ENCODE measurements at places on chromosomes 2 and 18.

DNA sequence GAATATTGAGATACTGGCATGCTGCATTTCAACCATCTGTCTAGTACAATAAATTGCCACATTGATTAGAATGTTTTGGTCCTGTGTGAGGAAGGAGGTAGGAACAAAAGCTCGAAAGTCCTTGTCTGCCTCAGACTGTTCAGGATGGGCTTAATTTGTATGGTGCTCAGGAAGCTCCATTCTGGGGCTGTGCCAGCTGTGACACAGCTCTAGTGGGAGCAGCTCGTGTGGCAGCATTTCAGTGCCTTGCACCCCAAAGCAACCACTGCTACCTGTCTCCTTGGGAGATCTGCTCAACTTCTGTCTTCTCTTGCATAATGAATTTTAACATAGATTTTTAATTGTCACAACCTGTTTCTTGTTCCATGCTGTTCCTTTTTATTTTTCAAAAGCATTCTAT is 144.4 kb upstream of the THUMPD2 start:
- DNase-seq: no peak

GRCh38 chr2:231343006-231343710 is 52.4 kb upstream of the B3GNT7 start:
- no peak for DNase-seq

DNA sequence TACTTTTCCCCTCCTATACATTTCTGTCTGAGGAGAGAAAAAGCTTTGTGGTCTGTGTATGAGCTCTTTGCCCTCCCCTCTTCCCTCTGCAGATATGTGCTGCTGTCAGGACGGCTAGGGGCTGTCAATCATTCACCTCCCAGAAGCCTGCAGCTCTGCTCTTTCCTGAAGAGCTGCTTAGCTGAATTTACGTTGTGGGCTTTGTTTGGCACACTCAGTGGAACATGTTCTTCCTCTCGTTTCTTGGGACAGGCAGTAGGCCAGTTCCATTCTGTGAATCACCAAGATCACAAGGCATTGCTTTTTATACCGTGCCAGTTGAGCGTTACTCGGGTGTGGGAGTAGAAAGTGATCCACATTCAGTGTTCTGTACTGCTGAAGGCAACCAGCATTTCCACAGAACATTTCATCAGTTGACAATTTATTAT is 136.7 kb downstream of the LAMA3 start:
- DNase-seq: no peak

DNA sequence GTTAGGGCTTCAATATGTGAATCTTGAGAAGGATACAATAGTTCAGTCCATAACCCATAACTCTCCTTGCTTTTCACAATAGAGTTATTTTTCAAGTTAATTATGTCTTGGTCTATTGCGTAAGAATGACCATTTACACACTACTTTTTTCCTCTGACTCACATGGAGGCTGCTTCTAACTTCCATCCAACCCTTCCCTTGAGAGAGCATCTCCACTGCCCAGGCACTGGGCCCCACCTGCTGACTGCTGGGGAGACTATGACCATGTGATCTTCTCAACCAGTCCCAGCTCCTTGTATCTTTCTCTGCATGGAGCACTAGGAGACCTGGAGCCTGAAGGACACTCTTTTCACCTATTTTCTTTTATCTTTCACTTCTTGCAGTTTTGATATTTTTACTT is 251.5 kb downstream of the GPD2 start:
- no peak for DNase-seq

- no peak for DNase-seq
Measured at GRCh38 chr18:31302991-31303390, 15.0 kb upstream of the DSG1 start.

All from stimulated activated CD4-positive, alpha-beta T cell treated with anti-CD3 and anti-CD28 coated beads, Interleukin-4, amount 100 ng/mL, for 24 hours (primary cell).